Thoracic aorta (tissue), 2 donors: ENCODE measurements at places on chromosomes 16 and 17.

DNA sequence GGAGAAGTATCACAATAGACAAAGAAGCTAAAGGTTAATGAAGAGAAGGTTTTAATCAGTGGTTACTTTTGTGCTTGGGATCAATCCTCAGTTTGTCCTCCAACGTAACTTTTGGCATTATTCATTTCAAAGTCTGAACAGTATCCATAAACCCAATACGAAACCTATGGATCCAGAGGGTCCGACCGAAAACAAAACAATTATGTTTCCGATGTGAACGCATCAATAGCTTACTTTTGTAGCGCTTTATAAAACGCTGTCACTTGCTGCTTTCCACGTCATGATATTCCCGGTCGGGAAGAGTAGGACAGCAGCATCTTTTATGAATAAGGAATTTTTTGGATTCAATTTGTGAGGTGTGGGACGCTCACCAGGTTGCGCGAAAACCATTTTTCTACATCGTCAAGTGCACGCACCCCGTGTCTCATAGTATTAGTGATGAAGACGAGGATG lies 383.8 kb downstream of the ZFHX3 start:
- DNase-seq = no peak

- DNase-seq = no peak
Measured at GRCh38 chr16:15492091-15492740, 57.8 kb downstream of the BMERB1 start.

DNA sequence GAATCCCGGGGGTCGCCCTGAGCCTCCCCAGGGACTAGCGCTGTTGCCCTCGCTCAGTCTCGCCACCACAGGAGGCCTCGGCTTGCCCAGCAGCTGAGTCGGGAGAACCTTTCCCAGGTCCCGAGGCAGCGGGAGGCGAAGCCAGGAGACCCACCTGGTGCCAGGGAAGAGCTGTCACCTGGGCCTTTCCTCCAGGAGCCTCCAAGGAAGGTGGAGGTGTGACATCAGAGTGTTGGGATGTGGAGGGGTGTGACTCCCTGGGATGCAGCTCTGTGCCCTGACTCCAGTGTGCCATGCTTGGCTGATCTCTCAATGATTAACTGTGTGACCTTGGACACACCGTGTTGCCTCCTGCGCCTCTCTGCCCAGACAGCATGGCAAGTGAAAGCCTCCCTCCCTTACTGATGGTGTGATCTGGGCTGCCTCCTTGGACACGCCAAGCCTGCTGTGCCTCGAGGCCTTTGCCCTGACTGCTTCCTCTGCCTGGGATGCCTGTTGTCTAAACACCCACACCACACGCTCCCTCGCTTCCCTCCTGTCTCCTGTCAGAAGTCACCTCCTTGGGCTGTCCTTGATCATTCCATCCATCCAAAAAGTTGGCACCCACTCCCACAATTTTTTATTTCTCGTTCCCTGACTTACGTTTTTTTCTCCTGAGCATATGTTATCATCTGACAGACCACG lies 88.0 kb downstream of the CMIP start:
- no peak for DNase-seq

- no peak for DNase-seq
Measured at GRCh38 chr16:4411684-4412083, 4.7 kb downstream of the CORO7 start.

- DNase-seq = no peak
Measured at GRCh38 chr17:31321966-31322365, 544 bp upstream of the EVI2A start.
